Hippocampal formation (tissue), 2 donors: ENCODE measurements at places on chromosomes 3 and 15.

DNA sequence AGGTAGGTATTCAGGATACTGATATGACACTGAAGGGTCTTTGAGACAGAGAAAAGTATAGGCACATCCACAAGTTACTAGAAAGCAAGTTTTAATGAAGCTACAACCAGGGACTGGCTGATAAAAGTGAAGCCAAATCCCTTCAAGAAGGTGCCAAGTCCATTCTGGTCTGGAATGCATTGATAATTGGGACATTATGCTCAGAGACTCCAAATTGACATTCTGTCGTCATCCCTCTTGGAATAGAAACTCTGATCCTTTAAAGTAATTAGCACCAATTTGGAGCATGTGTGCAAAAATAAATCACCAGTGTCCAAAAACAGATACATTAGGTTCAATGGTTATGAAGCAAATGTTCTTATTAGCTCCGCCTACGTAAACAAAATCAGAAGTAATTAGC is 47.3 kb upstream of the BCL6 start:
- no peak for DNase-seq

DNA sequence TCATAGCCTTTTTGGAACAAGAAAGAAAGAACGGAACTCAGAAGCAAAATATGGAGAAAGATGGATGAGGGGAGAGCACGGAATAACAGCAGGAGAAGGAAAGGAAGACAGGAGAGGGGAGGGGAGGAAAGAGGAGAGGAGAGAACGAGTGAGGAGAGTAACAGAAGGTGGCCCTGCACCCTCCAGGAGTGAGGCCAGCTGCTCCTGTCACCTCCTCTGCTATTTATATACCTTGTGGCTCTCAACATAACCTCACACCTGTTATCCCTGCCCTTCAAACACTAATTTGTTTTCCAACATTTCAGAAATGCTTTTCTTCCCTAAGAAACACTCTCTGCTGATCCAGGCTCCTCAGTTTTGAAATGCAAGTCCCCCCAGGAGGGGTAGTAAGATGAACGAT is 53.4 kb upstream of the ATP2B2 start:
- DNase-seq = no peak

- DNase-seq = no peak
Measured at GRCh38 chr3:112811131-112811884, 35.4 kb downstream of the CD200R1L start.

DNA sequence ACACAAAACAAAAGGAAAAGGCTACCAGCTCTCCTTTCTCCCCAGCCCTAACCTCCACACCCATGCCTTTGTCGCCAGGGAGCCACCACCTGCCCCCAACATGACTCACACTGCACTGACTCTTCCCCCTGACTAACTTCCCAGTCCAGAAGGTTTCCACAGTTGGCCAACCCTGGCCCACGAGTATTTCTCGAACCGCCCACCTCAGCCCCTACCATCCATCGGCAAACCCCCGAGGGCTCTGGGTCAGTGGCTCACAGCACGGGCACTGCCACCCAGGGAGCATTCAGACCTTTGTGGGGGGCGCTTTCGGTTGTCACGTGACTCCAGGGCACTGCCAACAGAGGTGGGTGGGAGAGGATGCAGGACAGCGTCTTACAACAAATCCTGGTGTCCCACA is 152.3 kb downstream of the LRRC28 start:
- DNase-seq = no peak

- no peak for DNase-seq
Measured at GRCh38 chr15:50390554-50391264, 33.5 kb upstream of the USP8 start.

DNA sequence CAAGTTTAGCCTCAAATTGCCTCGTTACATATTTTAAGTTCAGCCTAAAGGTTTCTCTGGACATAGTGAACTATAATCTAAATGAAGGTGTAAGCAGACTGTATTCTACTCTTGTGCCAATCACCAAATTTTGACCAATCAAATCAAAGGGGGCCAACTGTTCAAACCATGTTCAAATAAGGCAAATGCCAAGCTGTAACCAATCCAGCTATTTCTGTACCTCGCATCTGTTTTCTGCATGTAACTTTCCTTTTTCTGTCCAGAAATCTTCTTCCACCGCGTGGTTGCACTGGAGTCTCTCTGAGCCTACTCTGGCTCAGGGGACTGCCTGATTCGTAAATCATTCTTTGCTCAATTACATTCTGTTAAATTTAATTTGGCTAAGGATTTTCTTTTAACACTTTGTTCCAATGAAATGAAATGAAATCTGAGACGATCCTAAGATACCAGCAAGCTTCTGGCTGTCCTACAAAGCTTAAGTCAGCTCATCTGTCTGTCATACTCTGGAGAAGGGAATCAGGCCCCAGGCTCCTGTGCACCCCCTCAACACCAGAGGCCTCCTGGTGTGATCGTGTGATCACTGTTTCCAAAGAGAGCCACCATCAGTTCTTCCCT is 53.2 kb upstream of the ZNF148 start:
- DNase-seq = no peak

DNA sequence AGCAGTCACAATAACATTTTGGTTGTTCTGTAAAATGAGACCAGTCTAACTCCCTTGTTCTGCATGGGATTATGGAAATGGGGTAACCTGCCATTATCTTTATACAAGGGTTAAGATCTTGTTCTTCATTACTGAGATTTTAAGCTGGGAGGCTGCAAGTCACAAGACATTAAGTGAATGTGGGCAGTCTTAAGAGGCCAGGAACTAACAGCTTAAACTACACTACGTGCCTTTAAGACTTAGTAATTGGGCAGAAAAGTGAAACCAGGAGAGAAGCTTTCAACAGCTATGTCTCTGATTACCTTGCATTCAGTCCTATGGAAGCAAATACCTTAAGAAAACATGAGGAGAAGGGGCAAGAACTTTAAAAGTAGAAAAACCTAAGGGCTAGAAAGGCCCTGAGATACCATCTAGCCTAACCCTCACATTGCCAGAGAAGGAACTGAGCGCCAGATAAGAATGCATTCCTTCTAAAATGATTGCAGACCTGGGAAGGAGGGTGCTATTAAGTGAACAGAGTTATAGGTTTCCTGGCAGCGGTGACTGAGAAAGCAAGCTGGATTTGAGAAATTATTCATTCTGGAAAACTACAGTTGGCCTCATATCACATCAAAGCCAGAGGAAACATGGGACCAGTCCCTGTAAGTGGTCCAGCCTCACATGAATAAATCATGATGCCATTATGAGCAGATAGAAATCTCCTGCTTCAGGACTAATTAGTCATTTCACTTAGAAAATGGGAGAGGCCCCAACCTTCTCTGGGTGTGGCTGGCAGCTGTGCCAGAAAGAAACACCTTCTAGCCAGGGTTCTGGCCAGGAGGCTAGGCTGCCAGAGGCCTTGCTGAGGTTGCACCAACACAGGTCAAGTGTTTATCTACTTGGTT is 32.9 kb downstream of the DAPK2 start:
- DNase-seq = no peak

DNA sequence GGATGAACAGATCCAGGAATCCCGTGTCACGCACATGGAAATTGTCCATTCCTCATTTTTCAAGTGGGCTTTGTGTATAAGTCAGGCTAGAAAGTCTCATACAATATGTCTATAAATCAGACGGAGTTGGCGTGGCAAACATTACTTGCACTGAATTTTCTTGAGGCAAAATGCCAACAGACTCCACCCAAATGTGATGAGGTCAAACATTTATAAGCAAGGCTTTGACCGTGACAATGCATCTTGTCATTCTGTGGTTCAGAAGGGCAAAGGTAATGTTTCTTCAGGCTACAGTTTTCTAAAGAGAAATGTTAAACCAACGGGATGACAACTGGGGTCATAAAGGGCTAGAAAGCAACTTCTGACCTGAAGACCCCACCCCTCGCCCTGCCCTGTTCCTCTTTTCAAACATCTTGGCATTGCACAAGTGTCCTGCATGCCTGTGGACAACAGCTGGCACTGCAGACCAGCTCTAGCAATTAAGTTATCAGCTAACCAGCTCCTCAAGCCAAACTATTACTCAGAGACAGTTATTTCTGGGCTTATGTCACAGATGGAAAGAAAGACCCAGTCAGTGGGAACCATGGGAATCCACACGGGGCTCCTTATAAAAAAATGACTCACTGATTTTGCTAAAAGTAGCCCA is 36.5 kb upstream of the SPTBN5 start:
- no peak for DNase-seq

DNA sequence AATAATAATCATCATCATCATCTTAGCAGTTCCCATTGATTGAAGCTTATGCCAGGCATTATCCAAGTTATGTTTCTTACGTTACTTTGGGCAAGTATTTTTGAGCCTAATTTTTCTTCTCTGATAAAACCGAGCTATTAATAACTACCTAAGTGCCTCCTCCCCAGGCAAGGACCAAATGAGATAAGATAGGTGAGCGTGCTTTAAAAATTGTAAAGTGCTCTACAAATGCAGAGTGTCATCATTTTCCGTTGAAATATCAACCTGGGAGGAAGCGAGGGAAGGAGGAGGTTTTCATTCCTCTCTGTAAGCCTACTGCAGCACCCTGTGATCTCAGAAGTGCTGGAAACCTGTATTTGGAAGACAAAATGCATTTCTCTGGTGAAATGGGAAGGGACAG is 96.7 kb upstream of the MITF start:
- no peak for DNase-seq

DNA sequence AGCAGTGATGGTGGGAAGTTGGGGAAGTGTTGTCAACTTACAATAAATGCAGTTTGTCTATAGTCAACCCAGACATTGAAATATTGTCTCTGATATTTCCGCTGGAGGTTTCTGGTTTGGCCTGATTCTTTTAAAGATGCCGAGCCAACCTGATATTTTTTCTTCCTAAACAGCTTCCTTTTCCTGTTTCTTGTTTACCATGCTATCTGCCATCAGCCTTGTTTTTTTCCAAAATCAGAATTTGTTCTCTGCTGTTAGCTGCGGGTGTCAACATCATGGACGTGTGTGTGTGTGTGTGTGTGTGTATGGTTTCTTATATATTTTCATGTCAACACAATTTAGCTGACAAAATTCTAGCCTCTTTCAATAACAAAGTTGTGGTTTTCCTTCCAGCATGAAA is 41.2 kb upstream of the XCR1 start:
- no peak for DNase-seq

- DNase-seq = peak; percentile 26
Measured at GRCh38 chr3:160707187-160707794, 30.3 kb downstream of the ARL14 start.

- DNase-seq = no peak
Measured at GRCh38 chr15:82648257-82649103, 1.3 kb upstream of the CPEB1 start.

DNA sequence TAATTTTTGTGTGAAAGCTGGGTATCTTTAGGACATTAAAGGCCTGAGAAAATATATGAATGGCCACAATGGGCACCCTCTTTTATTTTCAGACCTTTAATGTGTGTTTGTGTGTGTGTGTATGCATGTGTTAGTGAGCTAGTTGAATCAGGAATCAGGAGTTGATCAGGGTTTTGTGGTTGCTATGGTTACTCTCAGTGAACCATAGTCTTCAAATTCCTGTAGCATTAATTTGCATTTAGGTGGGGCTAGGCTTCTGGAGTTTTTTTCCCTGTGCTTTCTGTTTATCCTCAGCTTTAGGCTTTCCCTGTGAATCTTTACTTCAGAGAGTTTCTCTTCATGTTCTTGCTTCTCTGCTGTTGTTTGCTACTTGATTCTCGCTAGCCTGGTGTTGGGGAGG is 122.0 kb upstream of the ONECUT1 start:
- DNase-seq = no peak

GRCh38 chr15:28154283-28154682 is 55.2 kb upstream of the OCA2 start:
- DNase-seq = no peak

DNA sequence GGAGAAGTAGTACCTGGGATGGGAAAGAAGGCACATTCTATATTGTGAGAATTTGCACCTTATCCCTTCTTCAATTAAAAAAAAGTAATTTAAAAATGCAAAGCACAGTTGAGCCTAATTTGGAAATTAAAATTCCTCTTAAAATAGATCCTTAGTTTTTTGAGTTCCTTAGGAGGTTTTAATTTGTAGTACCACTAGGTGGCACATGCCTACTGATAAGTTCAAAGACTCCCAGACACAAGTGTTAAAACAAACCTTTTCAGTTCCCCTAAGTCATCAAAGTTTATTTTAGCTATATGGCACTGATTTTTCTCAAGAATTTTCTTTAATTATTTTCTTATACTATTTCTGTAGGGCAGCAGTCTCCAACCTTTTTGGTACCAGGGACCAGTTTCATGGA is 127.6 kb upstream of the AZI2 start:
- no peak for DNase-seq

DNA sequence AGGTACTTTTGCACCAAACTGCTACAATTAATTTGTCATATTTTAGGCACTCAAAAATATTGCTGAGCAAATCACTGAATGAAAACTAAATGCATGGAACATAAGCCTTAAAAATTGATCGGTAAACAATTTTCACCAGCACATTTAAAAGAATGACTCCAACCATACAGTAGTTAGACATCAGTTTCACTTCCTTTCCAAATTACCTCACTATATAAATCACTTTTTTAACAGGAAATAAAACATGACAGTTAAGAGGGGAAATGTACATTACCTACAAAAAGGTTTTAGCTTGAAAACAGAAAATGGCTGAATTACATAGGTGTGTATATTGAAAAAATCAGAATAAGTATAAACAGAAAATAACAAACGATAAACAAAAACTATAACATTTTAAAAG is 108.4 kb downstream of the SERPINI1 start:
- DNase-seq = no peak

GRCh38 chr15:69669446-69669845 is 216.8 kb downstream of the RPLP1 start:
- no peak for DNase-seq

- DNase-seq = no peak
Measured at GRCh38 chr3:123157598-123158287, 44.0 kb upstream of the SEC22A start.

DNA sequence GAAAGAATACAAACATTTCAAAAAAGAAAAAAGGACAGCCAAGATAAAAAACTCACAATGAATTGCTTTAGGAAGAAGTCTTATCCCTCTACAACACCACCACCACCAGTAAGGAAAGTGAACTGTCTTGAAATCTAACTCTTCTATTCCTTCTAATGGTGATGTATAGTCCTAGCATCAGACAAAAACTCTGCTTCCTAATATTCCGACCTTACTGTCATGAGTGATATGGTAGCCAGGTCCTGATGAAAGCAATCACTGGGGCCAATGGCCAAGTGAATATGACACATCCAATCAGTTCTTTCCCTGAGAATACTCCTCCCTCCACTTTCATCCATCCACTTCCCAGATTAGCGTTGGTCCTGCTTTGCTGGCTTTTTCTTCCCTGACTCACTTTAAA is 14.8 kb downstream of the GK5 start:
- DNase-seq = no peak

DNA sequence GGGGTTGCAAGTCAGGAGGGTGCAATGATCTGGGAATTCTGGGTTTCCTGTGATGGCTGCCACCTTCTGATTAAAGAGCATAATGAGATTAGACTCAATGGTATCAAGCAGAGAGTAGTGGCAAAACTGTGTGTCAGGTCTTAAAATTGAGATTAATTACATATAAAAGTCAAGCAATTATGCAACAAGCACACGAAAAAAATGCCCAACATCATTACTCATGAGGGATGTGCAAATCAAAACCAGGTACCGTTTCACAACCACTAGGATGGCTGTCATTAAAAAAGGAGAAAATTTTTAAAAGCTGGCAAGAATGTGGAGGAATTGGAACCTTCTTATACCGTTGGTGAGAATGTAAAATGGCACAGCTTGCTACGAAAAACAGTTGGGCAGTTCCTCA is 205.0 kb downstream of the OSBPL10 start:
- DNase-seq = no peak

GRCh38 chr15:22884344-22884743 is 45.9 kb downstream of the NIPA2 start:
- no peak for DNase-seq

- no peak for DNase-seq
Measured at GRCh38 chr3:160099834-160100233, 111.2 kb downstream of the IL12A start.
